Natural killer cell (primary cell): ENCODE measurements at places on chromosomes 1 and 21. TPM values are rescaled to one million over a fixed set of nuclear protein-coding genes. Genes with fewer than 3 reads are reported as not detected.

GRCh38 chr1:246724731-246725095 lies 504 bp downstream of the SCCPDH start:
- H3K4me3 ChIP-seq, result peak overlapping the region; percentile 62
- H3K27ac ChIP-seq, result no peak overlapping the region
- H3K27me3 ChIP-seq, result no peaks in the 10 kb centered on the region
- peaks cover 11% of the 10 kb centered on the region for H3K4me1 ChIP-seq
- DNase-seq, result peak; percentile 11

DNA sequence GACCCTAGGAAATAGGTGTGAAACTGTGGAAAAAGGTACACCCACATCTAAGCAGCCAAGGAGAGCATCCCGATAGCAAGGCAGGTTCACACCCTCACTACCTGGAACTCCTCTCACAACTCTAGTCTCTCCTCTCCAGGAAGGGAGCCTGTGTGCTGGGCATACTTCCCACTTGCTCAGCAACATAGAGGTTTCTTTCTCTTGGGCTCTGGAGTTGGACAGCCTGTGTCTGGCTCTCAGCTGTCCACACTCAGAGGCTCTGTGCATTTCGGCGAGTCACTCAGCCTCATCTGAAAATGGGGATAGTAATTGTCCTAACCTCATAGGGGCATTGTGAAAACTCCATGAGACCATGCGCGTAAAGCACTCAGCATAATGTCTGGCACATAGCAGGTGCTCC lies 29.6 kb upstream of the VWA5B1 start:
- H3K27ac ChIP-seq, result no peak overlapping the region
- no peaks in the 10 kb centered on the region for H3K36me3 ChIP-seq
- H3K4me1 ChIP-seq, result no peaks in the 10 kb centered on the region
- H3K27me3 ChIP-seq, result no peaks in the 10 kb centered on the region

DNA sequence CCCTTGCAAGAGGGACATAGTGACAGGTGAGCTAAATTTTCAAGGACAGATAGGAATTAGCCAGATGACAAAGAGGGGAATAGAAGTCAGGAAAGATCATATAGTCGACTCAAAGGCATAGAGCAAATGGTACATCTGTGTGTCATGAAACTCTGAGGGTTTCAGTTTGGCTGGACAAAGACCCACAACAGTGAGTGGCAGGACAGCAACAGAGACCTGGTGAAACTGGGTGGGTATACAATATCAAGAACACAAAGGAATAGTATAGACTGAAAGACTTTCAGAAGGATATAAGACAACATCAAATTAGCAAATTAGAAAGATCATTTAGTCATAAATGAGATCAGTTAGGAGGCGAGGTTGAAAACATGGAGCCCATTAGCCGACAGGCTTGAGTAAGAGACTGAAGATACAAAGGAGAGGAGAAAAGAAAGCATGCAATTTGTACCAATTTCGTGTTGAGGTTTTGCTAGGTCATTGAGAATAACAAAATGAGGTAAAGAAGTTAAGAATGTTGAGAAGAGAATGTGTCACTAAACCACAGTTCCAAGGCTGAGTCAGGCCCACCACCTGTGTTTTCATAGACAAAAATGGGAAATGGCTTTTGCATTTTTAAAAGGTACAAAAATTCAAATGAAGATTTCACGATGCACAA lies 213.8 kb downstream of the HHIPL2 start:
- DNase-seq, result no peak
- H3K4me1 ChIP-seq, result no peaks in the 10 kb centered on the region
- H3K4me3 ChIP-seq, result no peak overlapping the region
- no peak overlapping the region for H3K27ac ChIP-seq

GRCh38 chr1:8189931-8190483 lies 127.9 kb upstream of the SLC45A1 start:
- H3K36me3 ChIP-seq, result no peaks in the 10 kb centered on the region
- no peak for DNase-seq
- no peak overlapping the region for H3K27ac ChIP-seq
- no peak overlapping the region for H3K4me3 ChIP-seq
- H3K4me1 ChIP-seq, result no peaks in the 10 kb centered on the region

The PDC gene
- not detected for total RNA-seq

GRCh38 chr1:215567491-215568298 lies 591 bp downstream of the KCTD3 start:
- peaks cover 5% of the 10 kb centered on the region for H3K4me1 ChIP-seq
- peak; percentile 34 for DNase-seq
- no peaks in the 10 kb centered on the region for H3K36me3 ChIP-seq

DNA sequence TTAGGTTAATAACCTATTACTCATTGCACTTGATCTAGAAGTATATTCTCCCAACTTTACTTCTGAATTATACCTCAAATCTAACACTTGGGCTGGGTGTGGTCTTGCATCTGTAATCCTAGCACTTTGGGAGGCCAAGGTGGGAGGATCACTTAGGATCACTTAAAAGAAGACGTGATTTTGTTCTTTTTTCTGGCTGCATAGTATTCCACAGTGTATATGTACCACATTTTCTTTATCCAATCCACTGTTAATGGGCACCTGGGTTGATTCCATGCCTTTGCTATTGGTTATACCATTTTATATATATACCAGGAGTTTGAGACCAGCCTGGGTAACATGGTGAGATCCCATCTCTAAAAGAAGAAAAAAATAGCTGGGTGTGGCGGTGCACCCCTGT lies 48.5 kb upstream of the TSNAX start:
- no peaks in the 10 kb centered on the region for H3K36me3 ChIP-seq
- no peak overlapping the region for H3K4me3 ChIP-seq
- no peaks in the 10 kb centered on the region for H3K4me1 ChIP-seq
- no peak overlapping the region for H3K27ac ChIP-seq

DNA sequence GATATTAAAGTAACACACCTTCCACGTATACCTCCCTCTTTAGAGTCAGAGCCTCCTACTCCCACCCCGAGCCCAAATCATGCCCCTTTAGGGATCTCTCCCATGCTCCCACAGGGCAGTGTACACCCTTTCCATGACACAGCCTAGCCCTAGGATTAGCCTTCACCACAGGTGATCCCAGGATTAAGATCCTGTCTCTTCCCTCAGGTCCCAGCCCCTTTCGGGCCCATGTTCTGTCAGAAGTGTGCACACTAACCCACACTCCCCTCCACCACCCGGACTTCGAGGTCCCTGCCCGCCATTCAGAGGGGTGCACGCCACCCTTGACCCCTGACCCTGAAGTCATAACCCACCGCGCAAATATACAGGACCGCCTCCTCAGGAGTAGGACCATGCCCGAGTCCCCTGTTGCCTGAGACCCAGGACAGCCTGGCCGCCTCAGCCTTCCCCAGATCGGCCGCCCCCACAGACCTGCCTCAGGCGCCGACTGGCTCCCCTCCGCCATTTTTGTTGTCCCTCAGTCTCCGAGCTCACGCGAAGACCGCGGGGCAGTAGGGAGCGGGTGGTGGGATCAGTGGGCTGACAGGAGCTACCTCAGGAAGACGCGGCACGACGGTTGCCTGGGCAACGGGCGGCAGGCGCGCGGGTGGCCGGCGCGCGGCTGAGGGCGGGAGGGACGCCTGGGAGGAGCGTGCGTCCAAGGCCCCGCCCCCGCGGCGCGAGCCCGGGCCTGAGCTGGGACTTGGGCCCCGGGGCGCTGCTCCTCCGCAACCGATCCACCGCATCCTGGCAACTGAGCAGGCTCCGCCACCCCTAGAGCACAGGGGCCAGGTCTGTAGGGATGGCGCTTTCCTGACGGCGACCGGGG lies at the start of gene AGBL4:
Gene AGBL4, minus strand, starts transcription at position 663 of the 868 bp plus-strand sequence.
- H3K4me1 ChIP-seq, result no peaks in the 10 kb centered on the region
- no peak within 1 kb of the TSS for H3K27ac ChIP-seq
- no peak within 1 kb of the TSS for H3K4me3 ChIP-seq
- no peaks in the 10 kb centered on the region for H3K27me3 ChIP-seq
- no peaks in the 10 kb centered on the region for H3K36me3 ChIP-seq

DNA sequence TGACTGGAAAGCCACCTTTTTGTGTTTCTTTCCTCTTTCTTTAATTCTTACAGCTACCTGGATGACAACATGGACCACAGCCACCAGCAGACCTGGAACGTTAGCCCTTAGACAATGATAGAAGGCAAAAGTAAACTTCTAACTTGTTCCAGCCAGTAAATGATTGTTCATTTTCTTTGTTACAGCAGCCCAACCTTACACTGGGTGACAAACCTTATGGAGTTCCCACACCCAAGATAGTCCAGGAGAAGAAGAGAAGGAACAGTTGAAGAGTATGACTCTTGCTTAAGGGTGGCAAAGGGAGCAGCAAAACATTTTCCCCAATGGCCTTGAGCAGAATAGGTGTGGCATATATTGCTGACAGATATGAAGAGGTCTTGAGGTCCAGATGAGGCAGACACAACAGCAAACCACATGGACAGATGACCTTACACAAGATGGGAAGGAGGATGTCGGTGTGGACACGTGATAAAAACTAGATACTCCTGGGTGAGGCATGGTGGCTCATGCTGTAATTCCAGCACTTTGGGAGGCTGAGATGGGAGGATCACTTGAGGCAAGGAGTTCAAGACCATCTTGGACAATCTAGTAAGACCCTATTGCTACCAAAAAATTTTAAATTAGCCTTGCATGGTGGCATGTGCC lies 11.8 kb upstream of the FAM76A start:
- no peaks in the 10 kb centered on the region for H3K27me3 ChIP-seq
- no peak for DNase-seq
- no peak overlapping the region for H3K27ac ChIP-seq

DNA sequence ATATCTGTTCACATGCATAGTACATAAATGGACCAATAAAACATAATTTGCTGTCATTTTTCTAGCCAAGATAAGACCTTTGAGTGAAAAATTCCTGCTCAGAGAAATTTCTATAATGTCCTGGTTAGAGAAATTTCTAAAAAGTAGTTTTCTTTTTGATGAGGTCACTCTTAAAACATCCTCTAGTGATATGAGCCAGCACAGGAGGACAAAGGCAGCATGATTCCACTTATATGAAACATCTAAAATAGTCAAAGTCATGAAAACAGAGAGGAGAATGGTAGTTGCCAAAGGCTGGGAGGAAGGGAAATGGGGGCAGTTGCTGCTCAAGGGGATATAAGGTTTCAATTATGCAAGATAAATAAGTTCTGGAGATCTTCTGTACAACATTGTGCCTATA lies 239.4 kb downstream of the BACH1 start:
- no peaks in the 10 kb centered on the region for H3K36me3 ChIP-seq
- DNase-seq, result no peak
- H3K27me3 ChIP-seq, result no peaks in the 10 kb centered on the region

DNA sequence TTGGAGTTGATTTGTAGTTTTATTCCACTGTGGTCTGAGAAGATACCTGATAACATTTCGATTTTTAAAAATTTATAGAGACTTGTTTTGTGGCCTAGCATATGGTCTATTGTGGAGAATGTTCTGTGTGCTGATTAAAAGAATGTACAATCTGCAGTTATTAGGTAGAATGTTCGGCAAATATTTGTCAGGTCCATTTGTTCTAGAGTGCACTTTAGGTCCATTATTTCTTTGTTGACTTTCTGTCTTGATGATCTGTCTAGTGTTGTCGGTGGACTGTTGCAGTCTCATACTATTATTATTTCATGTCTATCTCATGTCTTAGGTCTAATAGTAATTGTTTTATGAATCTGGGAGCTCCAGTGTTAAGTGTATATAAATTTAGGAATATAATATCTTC lies 116.8 kb downstream of the NME7 start:
- no peaks in the 10 kb centered on the region for H3K36me3 ChIP-seq
- H3K27me3 ChIP-seq, result no peaks in the 10 kb centered on the region
- no peak overlapping the region for H3K27ac ChIP-seq
- H3K4me1 ChIP-seq, result no peaks in the 10 kb centered on the region
- DNase-seq, result no peak

The PRELP gene
- not detected for total RNA-seq

- H3K27ac ChIP-seq, result no peak overlapping the region
- H3K4me1 ChIP-seq, result no peaks in the 10 kb centered on the region
- DNase-seq, result no peak
- H3K4me3 ChIP-seq, result no peak overlapping the region
- no peaks in the 10 kb centered on the region for H3K36me3 ChIP-seq
Observed at GRCh38 chr21:31992391-31992790, 119.6 kb downstream of the HUNK start.

DNA sequence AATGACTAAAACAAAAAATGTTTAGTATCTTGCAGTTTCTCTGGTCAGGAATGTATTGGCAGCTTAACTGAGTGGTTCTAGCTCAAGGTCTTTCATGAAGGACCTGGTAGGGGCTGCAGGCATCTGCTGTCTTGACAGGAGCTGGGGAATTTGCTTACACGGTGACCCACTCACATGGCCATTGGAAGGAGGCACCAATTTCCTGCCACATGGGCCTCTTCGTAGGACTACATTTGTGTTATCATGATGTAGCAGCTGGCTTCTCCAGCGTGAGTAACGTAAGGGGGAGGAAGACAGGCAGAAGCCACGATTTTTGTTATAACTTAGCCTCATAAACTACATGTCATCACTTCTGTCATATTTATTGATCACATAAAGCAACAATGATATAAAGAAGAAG lies 376.3 kb downstream of the AMY1C start:
- H3K27ac ChIP-seq, result no peak overlapping the region
- no peaks in the 10 kb centered on the region for H3K36me3 ChIP-seq
- no peak for DNase-seq
- H3K4me3 ChIP-seq, result no peak overlapping the region
